SK-N-DZ (cell line): ENCODE measurements at places on chromosomes 6 and 20.

GRCh38 chr20:34998331-34998950 lies 42.8 kb downstream of the MYH7B start:
- DNase-seq = no peak

GRCh38 chr6:3162067-3162497 lies 4.7 kb upstream of the TUBB2A start:
- no peak for DNase-seq

DNA sequence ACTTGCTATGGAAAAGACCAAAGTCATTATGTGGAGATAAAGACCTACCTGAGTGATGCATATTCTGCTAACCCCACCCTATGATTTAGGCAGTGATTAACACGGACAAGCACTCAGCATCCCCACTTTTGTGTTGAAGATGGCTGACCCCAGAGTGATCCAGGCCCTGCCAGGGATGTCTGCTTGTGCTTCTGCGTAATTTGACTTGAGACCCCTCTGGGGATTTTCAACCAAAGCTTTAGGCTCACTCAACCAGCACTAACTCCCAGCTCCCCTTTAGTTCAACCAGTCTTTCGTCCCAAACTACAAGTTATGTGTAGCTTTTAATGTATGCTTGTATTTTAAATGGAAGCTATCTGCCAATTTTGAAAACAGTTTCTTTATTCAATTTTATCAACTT lies 538.0 kb upstream of the ID4 start:
- no peak for DNase-seq

- no peak for DNase-seq
Observed at GRCh38 chr6:17574866-17575560, 25.1 kb upstream of the FAM8A1 start.

GRCh38 chr6:3230256-3230882 lies 2.9 kb upstream of the TUBB2B start:
- DNase-seq = no peak

DNA sequence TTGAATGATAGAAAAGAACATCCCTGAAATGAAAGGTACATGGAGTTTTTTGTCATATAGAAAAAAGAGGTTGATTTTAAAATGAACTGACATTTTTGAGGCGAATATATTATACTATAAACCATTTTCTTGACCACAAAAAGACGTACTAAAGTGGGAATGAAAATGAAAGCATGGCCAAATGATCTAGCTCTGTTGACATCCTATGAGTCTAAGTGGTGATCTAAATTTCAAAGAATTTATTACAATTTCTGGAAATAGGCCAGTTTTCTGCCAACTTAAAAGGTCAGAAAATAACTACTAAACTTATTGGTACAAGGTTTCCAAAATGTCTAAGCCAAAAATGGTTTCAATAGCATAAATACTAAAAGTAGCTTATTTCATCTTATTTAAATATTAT lies 536.8 kb downstream of the EYS start:
- DNase-seq = no peak

DNA sequence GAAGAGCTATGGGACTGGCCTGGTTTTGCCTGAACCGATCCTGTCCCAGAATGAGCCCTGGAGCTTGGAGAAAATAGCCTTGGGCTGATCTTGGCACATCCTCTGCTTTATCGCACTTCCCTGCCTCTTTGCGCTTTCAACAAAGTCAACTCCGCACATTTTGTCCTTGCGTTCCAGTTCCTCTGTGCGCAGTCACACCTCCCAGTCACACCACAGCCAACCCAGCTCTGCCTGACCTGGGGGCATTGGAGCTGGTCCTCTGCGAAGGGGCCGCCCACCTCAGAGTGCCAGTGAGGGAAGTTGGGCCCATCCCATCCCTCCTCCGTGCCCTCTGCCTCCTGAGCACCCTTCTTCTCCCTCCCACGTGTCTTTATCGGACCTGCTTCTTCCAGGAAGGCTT lies 16.9 kb upstream of the UQCC2 start:
- no peak for DNase-seq

DNA sequence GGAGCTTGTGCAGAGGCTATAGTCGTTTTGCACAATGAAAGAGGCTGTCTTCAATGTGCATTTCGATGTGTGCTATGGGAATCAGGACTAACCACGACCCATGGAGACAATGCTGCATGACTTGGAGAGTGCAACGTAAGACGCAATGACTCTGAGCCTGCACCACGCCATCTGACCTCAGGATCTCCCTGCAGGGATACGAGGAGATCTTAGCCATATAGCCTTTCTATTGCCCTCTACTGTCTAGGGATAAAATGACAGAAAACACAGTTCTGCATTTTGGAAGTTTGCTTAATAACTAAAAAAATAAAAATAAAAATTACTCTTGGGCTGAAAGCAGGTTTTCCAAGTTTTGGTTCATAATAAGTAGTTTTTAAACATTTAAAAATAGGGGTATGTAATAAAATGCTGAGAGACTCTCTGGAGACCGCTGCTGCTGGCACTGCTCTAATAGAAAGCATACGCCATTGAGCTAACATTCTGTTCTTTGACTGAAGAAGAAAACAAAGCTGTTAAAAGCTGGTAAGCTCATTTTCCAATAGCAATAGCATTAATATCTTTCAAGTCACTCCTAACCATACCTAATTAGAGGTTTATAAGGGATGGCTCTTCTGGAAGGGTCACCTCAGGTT lies 87.2 kb downstream of the PDE7B start:
- DNase-seq = peak; percentile 49

DNA sequence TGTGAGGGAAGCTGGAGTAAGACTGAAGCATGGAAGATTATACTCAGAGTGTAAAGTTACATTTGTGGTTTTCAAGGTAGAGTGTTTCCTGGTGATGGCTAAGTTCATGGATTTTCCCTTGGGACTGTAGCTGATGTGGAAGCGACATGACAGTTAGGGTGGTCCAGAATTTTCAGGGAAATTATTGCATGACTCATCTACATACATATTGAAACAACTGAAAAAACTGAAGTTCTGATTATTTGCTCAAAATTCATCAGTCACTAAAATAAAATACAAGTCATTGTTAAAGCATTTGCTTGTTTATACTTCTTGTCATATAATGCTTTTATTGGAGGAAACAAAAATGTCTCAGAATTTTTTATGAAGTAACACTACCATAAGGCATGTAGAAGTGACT lies 700.0 kb downstream of the RFPL4B start:
- DNase-seq = no peak

DNA sequence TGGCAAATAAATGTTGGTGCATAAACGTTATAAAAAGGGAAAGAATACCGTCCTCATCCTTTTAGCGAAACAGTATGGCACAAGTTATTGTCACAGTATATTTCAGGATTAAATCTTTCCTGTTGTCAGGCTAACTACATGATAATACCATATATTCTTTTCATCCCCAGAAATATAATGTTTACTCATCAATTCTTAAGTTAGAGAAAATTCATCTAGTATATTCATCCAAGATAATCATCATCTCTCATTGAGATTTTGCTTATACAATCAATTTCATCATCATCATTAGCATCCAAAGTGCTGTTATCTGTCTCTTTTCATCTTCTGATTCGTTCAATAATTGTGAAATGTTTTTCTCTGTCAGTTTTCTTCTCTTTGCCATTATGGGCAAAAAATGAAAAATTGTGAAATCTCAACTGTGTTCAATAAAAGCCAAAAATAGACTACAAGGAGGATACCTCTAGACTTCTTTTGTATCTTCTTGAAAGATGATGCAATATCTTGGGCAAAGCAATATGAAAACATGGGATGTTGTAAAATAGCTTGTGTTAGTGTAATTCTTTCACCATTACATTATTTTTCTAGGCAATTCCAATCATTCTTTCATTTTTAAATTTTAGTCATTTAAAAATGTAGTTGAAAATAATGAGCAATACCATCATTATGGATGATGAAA lies 2.6 kb downstream of the SPACA1 start:
- DNase-seq = no peak
